Skin of body (tissue), 3 donors: ENCODE measurements at places on chromosomes 3 and 15.
A peak's percentile ranks its signal among the peaks of the same experiment; 100 is the strongest.

- DNase-seq = peak; percentile 58
Measured at GRCh38 chr15:75732809-75733451, 20.3 kb upstream of the CSPG4 start.

GRCh38 chr3:156416846-156417558 is 137.9 kb downstream of the SSR3 start:
- peak; percentile 55 for DNase-seq

DNA sequence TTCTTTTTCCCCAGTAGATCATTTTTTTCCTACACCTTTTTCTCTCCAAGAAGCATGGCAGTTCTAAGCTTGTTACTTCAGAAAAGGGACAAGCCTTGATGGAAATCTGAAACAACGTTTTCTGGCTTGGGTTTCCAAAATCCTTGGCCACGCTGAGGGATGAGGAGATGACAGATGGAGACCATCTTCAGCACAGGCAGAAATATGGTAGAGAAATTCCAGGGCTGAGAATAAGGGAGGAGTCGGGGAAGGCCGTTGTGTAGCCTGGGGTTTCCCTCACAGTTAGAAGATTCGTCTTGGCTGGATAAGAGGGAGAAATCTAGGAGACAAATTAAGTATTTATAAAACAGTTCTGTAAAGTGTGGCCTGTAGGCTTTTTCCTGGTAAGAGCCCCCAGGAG is 33.9 kb upstream of the STT3B start:
- no peak for DNase-seq

- DNase-seq = no peak
Measured at GRCh38 chr3:192916371-192917027, 1.2 kb downstream of the MB21D2 start.

GRCh38 chr15:45810201-45810600 is 175.4 kb downstream of the SQOR start:
- DNase-seq = no peak

GRCh38 chr3:44477312-44478030 is at the start of gene ZNF445:
Gene ZNF445, minus strand, starts transcription at chr3:44477670. Its CDS starts 22,121 bp downstream, at chr3:44455549.
- DNase-seq = peak; percentile 37
